Stimulated activated CD8-positive, alpha-beta memory T cell treated with anti-CD3 and anti-CD28 coated beads, Interleukin-15, amount 100 ng/mL, for 1 hour (primary cell): ENCODE measurements at places on chromosomes 2 and 18.

- no peak for DNase-seq
Observed at GRCh38 chr2:190862571-190862991, 18.0 kb upstream of the GLS start.

DNA sequence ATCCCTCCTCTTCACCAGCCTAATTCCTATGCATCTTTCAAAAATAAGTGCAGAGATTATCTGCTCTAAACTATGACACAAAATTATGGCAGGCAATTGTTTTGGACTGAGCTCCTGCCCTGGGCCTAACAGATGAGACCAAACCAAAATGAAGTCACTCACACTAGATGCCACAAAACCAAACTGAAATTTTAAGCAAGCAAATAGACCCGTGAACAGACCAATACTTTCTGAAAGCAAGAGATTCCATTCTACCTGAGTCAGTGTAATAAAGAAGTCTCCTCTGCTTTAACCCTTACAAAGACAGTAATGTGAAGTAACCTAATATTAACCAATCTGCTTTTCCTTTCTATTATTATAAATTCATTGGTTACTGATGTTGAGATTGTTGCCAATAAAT lies 84.3 kb downstream of the RIT2 start:
- DNase-seq = no peak

- DNase-seq = no peak
Observed at GRCh38 chr2:55869637-55870325, 53.8 kb downstream of the EFEMP1 start.

GRCh38 chr2:69954084-69954483 lies 7.3 kb downstream of the ASPRV1 start:
- no peak for DNase-seq

- DNase-seq = no peak
Observed at GRCh38 chr2:237698358-237698694, 70.9 kb downstream of the LRRFIP1 start.

DNA sequence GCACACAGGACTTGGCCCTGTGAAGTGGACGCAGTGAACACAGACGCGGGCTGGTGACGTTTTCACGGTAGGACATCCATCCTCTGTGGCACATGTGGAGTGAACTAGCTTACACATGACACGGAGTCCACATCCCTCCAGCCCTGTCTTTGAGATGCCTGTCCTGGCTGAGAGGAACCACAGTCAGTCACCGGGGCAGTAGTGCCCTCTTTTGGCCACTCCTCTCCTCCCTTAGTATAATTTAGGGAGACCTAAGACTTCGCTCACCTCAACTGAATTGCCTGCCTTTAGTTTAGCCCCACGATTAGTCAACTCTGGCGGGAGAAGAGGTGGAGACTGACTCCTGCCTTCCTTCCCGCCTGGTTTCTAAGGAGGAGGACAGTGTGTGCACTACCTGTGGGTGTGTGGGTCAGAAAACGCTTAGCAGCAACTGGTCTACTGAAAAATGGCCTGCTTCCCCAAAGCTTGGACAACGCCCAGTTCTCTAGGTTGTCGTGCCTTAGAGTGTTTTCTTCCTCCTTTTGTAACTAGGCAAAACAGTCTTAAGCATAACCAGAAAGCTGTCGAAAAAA lies 70.6 kb downstream of the MBP start:
- no peak for DNase-seq

DNA sequence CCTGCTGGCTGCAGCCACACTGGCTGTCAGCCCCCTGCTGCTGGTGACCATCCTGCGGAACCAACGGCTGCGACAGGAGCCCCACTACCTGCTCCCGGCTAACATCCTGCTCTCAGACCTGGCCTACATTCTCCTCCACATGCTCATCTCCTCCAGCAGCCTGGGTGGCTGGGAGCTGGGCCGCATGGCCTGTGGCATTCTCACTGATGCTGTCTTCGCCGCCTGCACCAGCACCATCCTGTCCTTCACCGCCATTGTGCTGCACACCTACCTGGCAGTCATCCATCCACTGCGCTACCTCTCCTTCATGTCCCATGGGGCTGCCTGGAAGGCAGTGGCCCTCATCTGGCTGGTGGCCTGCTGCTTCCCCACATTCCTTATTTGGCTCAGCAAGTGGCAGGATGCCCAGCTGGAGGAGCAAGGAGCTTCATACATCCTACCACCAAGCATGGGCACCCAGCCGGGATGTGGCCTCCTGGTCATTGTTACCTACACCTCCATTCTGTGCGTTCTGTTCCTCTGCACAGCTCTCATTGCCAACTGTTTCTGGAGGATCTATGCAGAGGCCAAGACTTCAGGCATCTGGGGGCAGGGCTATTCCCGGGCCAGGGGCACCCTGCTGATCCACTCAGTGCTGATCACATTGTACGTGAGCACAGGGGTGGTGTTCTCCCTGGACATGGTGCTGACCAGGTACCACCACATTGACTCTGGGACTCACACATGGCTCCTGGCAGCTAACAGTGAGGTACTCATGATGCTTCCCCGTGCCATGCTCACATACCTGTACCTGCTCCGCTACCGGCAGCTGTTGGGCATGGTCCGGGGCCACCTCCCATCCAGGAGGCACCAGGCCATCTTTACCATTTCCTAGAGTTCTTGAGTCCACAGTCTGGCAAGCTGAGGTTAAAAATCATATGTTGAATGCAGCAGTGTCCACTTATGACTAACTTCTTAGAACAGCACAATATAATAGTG lies 741 bp downstream of the GPR148 start:
- DNase-seq = no peak

- no peak for DNase-seq
Observed at GRCh38 chr2:238226698-238227586, 12.9 kb downstream of the HES6 start.

DNA sequence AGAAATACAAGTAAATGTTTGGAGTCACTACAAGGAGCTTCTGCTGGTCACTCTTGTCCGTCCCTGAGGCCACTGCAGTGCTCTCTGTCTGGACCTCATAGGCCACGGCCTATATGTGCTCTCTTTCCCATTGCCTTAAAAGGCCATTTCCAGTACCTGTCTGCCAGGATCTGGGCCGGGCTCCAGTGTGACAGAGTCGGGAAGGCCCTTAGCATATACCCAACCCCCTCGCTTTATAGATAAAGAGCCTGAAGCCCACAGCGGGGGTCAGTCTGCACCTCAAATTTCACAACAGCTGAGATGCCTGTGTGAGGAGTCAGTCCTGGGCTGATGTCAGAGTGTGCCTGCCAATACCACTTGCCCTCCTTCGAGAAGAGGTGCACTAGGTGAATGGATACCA lies 39.9 kb downstream of the ADD2 start:
- no peak for DNase-seq

DNA sequence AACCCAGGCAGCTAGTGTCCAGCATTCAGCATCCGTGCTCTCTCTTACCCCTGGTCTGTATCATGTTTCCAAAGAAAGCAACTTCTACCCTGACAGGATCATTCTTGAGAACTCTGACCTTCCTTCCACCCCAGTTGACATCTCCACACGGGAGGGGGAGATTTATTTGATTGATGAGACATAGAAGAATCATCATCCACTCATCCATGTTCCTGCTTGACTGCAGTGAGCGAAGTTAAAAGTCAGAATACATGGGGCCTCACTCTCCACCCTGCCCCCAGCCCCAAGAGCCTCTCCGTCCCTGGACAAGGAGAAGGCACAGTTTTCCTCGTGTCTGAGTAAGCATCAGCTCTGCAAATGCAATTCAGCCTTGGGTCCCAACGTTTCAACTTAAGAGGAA lies 356.0 kb upstream of the TNP1 start:
- DNase-seq = no peak

DNA sequence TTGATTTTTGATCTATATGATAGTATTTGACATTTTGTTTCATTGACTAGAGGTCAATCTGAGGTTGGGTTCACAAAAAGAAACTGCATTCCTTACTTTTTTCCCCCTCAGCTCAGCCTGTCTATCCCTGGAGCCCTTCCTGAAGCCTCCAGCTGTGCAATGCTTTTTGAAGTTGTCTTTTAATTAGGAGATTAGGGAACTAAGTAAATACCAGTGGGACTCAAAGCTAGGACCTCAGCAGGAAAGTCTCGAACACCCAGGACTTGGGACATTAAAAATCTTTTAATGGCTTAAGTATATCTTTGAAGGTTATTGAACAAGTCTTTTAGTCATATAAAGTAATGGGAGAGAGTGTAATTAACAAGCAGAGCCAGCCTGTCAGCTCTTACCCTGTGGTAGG lies 220.2 kb downstream of the PDE11A start:
- no peak for DNase-seq

DNA sequence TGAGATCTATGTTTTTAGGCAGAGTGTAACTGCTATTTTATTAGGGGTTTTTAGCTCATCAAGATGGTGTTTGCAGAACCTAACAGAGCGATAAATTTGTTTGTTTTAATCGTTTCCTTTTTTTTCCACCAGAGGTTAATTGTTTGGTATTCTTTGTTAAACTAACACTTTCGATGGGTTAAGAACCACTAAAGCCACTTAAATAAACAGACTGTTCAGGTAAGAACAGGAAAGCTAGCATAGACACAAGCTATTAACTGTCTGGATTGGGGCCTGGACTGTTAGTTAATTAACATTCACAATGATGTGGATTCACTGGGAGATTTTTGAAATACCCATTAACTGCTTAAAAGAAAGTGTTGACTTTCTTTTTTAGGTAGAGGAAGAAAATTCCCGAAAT lies 209.0 kb upstream of the COPS8 start:
- no peak for DNase-seq

- no peak for DNase-seq
Observed at GRCh38 chr18:39591649-39592048, 2026.1 kb upstream of the CELF4 start.

- DNase-seq = no peak
Observed at GRCh38 chr2:227406177-227407031, 18.7 kb upstream of the SCYGR1 start.

DNA sequence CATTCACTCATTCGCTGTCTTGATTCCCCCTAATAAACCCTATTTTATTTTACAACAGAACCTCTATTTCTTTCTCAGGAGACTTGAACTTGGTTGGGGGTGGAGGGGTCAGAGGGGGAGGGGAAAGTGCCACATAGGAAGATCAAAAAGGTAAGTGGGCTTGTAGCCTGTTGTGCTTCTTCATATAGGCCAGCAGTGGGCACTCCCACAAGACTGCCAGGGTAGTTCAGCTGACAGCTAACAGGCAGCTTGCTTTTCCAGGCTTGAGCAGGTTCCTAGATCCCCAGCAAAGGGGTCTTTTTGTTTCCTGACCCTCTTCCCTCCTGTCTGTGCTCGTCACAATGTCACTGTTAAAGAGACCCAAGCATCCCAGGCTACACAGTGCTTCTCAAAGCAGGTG lies 829 bp upstream of the KIAA2012 start:
- DNase-seq = no peak

GRCh38 chr18:56086786-56087185 lies 498.8 kb upstream of the TCF4 start:
- DNase-seq = no peak

DNA sequence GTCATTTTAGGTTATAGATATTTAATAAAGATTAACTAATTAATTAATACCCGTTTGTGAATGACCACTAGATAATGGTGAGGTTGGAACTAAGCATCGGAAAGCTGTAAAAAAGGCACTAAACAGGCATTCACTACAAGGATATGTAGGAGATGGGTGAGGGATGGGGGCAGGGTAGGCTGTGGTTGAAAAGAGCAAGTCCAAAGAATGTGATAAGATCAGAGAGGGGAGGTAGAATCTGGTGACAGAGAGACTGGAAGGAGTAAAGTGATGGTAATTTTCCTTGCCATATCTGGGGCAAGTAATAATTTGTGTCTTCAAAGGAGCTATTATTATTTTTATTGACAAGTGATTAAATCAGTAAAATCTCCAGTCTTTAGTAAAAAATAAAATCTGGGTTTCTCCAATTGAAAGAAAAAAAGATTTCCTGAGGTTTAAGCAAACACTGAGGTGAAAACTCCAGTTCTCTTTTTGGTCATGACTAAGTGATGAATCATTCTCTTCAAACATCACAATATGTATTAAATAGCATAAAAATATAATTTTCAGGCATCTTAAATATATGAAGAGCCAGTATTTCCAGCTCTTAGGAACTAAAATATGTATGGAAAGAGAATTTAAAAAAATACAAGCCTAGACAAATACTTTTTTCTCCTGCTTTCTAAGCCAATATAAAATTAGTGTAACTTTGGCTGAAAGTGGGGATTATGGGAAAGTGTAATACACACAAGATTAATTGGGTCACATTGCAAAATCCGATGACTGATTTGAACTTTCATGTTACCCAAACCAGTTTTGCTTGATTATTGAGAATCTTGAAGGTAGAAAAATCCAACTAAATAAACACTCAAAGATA lies 259.1 kb upstream of the RBMS1 start:
- no peak for DNase-seq
